Activated CD4-positive, alpha-beta memory T cell treated with anti-CD3 and anti-CD28 coated beads, Interleukin-2, amount 10 ng/mL, durations not matched to agents 7 days and 5 days (primary cell): ENCODE measurements at places on chromosomes 4 and X.
A peak's percentile ranks its signal among the peaks of the same experiment; 100 is the strongest.

- no peaks in the 10 kb centered on the region for H3K36me3 ChIP-seq
- H3K27ac ChIP-seq = no peak overlapping the region
- no peak for DNase-seq
- no peaks in the 10 kb centered on the region for H3K27me3 ChIP-seq
- H3K4me1 ChIP-seq = no peaks in the 10 kb centered on the region
Measured at GRCh38 chr4:182240161-182241130, 2.8 kb upstream of the TENM3 start.

GRCh38 chr4:174056959-174057358, 226.5 kb downstream of the FBXO8 start:
- no peaks in the 10 kb centered on the region for H3K27me3 ChIP-seq
- no peaks in the 10 kb centered on the region for H3K36me3 ChIP-seq
- no peak overlapping the region for H3K4me3 ChIP-seq
- no peak for DNase-seq

GRCh38 chrX:154658187-154658586, 4.8 kb upstream of the CTAG2 start:
- no peak overlapping the region for H3K4me3 ChIP-seq
- H3K4me1 ChIP-seq = peaks cover 7% of the 10 kb centered on the region
- no peak for DNase-seq
- H3K36me3 ChIP-seq = no peaks in the 10 kb centered on the region
- H3K27me3 ChIP-seq = no peaks in the 10 kb centered on the region
- no peak overlapping the region for H3K27ac ChIP-seq

GRCh38 chrX:108091878-108092291, 307 bp downstream of the ATG4A start:
- H3K27ac ChIP-seq = no peak overlapping the region
- no peak overlapping the region for H3K4me3 ChIP-seq
- peaks cover 5% of the 10 kb centered on the region for H3K36me3 ChIP-seq

DNA sequence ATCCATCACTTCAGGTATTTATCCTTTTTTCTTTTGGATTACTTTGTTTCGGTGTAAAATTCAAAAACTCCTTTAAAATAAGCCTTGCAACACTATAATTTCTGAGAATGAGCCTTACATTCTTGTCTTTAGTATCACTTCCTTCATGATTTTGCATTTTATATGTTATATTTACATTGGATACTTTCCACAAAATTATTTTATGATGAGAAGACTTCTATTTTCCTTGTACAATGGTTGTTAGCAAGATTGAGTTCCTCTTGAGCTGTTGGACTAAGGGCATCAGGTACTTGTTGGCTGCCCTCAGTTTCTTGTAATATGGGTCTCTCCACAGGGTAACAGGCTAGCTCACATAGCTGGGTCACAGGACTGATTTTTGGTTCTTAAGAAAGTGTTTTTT, 22.7 kb upstream of the HPGDS start:
- DNase-seq = no peak
- peaks cover 29% of the 10 kb centered on the region for H3K27me3 ChIP-seq

DNA sequence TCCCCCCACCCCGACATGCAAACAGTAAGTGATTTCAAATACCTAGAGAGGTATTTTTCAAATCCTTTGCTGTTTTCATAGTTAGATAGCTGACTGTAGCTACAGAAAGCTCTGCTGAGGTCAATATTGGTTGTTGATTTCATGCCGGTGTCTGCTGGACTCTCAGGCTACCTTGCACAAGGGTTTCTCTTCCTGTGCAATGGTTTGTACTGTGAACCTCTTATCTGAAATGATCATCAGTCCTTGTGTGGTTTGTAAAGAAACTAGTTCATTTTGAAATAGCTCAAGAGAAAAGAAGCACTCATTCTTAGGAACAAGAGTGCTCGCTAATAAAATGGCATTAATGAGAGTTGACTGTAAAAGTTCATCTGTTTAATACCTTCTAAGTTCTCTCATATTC, 2.1 kb downstream of the MTM1 start:
- no peaks in the 10 kb centered on the region for H3K27me3 ChIP-seq
- DNase-seq = no peak
- peak overlapping the region; percentile 93 for H3K27ac ChIP-seq
- H3K36me3 ChIP-seq = no peaks in the 10 kb centered on the region
- peaks cover 52% of the 10 kb centered on the region for H3K4me1 ChIP-seq

DNA sequence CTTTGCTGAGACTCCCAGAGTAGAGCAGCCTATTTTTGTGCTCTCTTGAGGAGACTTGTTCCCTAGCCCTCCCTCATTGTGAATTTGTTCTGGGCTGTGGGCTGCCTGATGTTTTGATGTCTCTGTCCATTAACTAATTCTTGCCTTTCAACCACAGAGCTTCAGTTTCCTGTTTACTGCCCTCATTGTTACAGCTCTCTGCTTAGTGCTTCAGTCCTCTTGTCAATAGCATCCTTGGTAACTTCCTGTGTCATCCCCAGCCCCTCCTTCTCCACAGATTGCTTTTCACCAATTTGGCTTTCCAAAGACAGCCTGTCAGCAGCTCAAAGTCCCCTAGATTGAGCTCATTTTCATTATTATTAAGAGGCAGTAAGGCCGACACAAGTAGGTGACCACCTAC, 69.9 kb downstream of the COX7B2 start:
- H3K4me3 ChIP-seq = no peak overlapping the region
- H3K36me3 ChIP-seq = no peaks in the 10 kb centered on the region
- peaks cover 4% of the 10 kb centered on the region for H3K4me1 ChIP-seq
- H3K27ac ChIP-seq = no peak overlapping the region

GRCh38 chr4:119040694-119041185, 94.9 kb upstream of the MYOZ2 start:
- H3K27ac ChIP-seq = no peak overlapping the region
- no peaks in the 10 kb centered on the region for H3K27me3 ChIP-seq
- H3K36me3 ChIP-seq = no peaks in the 10 kb centered on the region
- peaks cover 7% of the 10 kb centered on the region for H3K4me1 ChIP-seq

DNA sequence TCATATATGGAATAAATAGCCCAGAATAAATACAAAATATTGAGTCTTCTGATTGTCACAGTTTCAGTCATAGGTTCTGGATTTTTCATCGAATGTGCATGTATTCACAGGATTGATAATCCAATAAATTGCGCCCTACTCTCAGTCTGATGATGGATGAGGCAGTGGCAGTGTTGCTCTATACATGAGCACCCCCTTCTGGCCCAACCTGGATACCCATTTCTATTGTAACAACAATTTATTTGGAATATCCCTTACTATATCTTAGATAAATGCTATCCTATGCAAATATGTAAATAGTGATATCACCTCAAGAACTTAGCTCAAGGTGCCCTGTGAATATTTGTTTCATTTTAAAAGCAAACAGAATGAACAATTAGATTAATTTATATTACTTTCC, 733.7 kb upstream of the PABPC4L start:
- no peaks in the 10 kb centered on the region for H3K27me3 ChIP-seq
- H3K4me3 ChIP-seq = no peak overlapping the region
- no peaks in the 10 kb centered on the region for H3K36me3 ChIP-seq
- DNase-seq = no peak
- no peaks in the 10 kb centered on the region for H3K4me1 ChIP-seq

GRCh38 chr4:77745792-77746191, 73.4 kb downstream of the CNOT6L start:
- no peaks in the 10 kb centered on the region for H3K27me3 ChIP-seq
- DNase-seq = no peak
- H3K4me3 ChIP-seq = no peak overlapping the region
- H3K27ac ChIP-seq = no peak overlapping the region

- peaks cover 2% of the 10 kb centered on the region for H3K27me3 ChIP-seq
- no peaks in the 10 kb centered on the region for H3K36me3 ChIP-seq
- no peak overlapping the region for H3K4me3 ChIP-seq
- no peak overlapping the region for H3K27ac ChIP-seq
- no peaks in the 10 kb centered on the region for H3K4me1 ChIP-seq
- no peak for DNase-seq
Measured at GRCh38 chr4:82104578-82104977, 269.2 kb downstream of the HNRNPD start.

DNA sequence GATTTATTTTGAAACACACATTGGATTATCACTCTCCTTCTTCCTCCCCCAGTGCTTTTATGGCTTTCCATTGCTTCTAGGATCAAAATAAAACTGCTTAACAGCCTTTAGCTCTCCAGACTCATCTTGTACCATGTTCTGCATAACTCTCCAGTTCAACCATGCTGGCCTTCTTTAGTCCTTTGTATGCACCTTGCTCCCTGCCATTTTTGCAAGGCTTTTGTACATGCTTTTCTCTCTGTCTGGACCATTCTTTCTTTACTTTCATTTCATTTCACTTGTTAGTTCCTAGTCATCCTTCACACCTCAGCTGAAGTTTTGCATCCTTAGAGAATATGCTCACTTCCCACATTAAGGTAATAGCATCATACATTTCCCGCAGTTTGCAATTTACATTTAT, 6.9 kb downstream of the ARFIP1 start:
- H3K4me3 ChIP-seq = peak overlapping the region; percentile 19
- H3K36me3 ChIP-seq = peaks cover 3% of the 10 kb centered on the region
- H3K4me1 ChIP-seq = peaks cover 33% of the 10 kb centered on the region
- H3K27ac ChIP-seq = peak overlapping the region; percentile 0
- no peak for DNase-seq

DNA sequence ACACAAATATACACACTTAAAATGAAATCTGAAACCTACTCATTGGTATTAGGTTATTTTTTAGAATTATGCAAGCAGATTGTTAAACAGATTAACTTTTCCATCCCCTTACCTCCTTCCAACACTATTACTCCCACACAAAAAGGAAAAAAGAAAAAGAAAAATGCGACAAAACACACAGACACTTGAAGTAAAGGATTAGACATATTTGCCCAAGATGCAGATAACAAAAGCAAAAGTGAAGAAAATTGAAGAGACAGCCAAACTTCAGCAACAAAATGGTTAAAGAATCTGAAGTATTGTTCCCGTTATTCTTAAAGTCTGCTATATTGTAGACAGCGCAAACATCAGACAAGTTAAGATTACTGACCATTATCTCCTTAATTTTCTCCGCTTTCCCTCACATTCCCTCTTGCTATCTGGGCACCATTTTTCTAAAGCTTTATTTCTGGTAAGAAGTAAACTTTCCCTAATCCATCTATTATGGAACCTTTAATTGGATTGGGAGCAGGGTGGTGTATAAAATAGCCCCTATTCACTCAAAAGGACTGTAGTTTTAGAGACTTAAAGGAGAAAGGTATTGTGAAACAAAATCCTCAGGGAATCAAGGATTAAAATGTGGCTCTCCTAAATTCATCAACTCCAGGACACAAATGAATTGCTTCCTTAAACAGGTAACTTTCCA, 34.7 kb upstream of the MAB21L2 start:
- H3K36me3 ChIP-seq = peaks cover 4% of the 10 kb centered on the region
- no peak overlapping the region for H3K4me3 ChIP-seq
- DNase-seq = no peak

GRCh38 chrX:25523574-25524540, 508.1 kb upstream of the ARX start:
- no peaks in the 10 kb centered on the region for H3K36me3 ChIP-seq
- H3K27me3 ChIP-seq = no peaks in the 10 kb centered on the region
- no peaks in the 10 kb centered on the region for H3K4me1 ChIP-seq
- no peak overlapping the region for H3K4me3 ChIP-seq
- no peak overlapping the region for H3K27ac ChIP-seq
- DNase-seq = no peak
